SJCRH30 (cell line): ENCODE measurements at places on chromosomes 11 and 22. TPM values are rescaled to one million over a fixed set of nuclear protein-coding genes. Genes with fewer than 3 reads are reported as not detected.

DNA sequence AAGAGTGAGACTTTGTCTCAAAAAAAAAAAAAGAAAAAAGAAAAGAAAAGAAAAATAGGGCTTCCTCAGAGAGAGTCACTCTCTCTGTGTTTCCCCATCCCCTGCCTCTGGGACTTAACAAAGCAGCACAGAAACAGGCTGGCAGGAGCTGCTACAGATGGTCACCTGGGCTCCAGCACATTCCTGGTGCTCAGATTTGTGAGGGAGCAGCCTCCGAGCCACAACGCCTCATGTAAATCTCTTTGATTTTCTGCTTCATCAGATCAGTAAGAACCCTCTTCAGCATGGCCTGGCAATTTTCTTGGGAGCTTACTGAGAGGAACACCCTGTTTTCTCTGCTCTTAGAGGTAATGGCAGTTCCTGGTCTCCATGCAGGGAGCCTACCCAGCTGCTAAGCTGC lies 15.2 kb upstream of the LDHA start:
- no peak for DNase-seq

MOB2 gene
- 11.3 and 13.5 TPM in 2 replicates for total RNA-seq

FUT4 gene
- total RNA-seq, result 0.42 and 0.46 TPM in 2 replicates

GRCh38 chr11:33545931-33546330 lies 154.7 kb downstream of the C11orf91 start:
- no peak for DNase-seq

- no peak for DNase-seq
These were observed 955.4 kb upstream of the CCDC90B start for GRCh38 chr11:84241343-84242131.

HBD gene
- total RNA-seq, result not detected in 2 replicates

DNA sequence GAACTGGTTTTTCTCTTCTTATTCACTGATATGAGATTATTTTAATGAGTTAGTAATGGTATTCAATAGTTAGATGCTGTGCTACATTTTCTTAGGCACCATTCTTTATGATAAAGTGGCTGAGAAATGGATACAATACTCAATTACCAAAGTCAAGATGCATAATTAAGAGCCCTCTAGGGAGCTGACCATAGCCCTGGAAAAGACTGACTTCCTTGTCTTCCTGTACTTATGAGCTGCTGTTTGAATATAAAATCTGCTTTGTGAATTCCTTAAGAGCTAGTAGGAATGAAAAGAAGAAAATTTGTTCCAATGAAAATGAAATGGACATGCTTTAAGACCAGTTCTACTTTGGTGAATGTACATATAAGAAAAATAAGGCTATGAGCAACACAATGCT lies 452.3 kb downstream of the KCNA4 start:
- DNase-seq, result no peak

ZNF280A gene
- total RNA-seq, result 1.8 and 1.9 TPM in 2 replicates
